ENCODE measurements at places on chromosomes 11 and 22.

GRCh38 chr11:9701799-9702198 lies 37.9 kb downstream of the SWAP70 start:
- no peak for DNase-seq

DNA sequence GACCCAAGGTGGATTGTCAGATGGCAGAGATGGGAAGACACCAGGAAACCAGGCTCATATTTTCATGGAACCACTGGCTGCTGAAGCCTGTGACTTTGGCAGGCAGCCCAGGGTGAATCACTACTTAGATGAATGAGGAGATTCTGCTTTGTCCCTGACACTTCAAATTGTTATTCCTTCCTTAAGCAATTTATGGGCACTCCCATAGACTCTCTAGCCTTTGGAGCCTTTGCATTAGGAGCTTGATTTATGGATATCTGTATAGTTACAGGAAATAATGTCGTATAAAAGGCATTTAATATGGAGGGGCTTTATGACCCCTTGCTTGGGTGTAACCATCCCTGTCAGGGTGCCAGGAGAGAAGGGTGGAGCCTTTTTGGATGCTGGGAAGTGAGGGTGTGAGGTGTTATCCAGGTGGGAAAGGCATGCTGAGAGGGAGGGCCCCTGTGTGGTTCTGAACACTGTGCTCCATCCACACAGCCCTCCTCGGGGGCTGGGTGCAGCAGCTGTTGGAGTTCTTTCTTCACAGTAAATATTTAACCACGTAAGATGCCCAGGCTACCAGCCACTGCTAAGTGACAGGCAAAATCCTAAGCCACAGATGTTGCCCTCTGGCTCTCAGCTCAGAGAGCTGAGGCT lies 35.3 kb downstream of the IL18 start:
- peak; percentile 66 for DNase-seq

- no peak for DNase-seq
Observed at GRCh38 chr22:38715176-38715764, 9.5 kb downstream of the GTPBP1 start.

DNA sequence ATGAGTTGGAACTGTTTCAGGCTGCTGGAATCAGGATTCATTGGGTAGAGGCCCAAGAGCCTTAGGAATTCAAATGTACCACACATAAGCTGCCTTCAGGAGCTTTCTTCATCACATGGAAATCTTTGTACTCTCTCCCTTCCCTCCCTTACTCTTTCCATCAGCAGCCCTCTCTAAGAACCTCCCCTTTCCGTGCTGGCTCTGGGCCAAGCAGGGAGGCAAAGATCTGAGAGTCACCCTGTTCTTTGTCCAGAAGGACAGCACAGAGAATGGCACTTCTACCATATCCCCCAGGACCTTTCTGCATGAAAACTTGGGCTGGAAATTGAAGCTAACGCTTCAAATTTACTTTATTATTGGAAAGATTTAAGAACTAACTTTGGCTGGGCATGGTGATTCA lies 20.7 kb upstream of the TPBGL start:
- DNase-seq, result no peak

DNA sequence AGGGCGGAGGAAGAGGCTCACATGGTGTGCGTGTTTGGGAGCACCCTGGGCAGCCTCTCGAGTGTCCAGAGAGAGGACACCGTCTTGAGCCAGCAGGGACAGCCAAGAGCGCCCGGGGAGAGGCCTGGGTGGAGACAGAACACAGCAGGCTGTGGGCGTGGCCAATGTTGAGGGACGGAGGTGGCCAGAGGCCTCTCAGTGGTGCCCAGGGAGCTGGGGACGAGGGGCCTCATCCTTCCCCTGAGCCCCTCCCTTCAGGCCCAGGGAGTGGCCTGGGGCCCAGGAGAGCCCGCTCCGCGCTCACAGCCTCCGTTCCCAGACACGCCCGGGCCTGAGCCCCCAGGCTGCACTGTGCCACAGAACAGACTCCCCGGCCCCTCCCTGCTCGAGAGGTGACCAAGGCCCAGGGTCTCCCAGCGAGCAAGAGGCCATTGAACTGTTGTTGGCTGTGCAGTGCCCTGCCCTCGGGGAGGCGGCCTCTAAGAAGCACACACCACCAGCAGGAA lies 48.4 kb downstream of the CDKN1C start:
- no peak for DNase-seq

- no peak for DNase-seq
Observed at GRCh38 chr22:18033204-18033998, 9.0 kb upstream of the MICAL3 start.

DNA sequence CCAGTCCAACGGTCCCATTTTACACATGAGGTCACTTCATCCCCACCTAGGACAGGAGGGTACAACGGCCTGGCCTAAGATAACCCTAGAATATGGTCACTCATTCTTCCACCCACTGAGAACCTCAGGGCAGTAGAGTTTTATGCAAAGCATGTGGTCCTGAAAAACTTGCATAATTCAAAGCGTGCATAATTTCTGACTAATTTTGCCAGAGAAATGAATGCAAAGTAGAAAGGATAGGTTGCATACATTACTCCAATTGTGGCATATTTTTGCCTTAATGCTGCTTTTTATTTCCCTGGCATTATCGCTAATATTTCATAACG lies 32.5 kb upstream of the SLC35C1 start:
- no peak for DNase-seq

DNA sequence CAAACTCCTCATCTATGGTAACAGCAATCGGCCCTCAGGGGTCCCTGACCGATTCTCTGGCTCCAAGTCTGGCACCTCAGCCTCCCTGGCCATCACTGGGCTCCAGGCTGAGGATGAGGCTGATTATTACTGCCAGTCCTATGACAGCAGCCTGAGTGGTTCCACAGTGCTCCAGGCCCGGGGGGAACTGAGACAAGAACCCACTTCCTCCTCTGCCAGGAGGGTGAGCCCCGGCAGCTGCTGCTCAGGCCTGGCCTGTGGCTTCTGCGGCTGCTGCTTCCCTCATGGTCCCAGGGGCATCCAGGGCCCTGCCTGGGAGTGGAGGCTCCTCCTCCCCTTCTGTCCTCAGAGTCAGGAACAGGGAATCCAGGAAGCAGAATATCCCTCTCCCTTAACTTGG lies 98.4 kb downstream of the ZNF280B start:
- no peak for DNase-seq

- no peak for DNase-seq
Observed at GRCh38 chr11:61771195-61771894, 18.9 kb downstream of the MYRF start.

DNA sequence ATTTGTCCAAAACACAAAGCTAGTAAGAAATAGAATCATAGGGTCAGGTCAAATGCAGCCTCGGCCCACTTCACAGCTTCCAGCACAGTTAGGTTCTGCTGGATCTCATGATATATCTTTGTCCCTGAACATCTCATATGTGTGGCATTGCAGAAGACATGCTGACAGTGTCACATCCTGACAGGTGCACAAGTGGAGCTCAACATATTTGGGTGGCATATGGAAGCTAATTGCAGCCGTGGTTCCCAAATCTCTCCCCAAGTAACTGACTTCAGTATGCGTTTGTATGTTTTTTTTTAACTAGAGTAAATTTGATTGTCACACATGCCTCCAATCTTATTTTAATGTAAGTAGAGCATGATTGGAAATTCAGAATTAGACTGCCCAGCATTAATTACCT lies 33.4 kb downstream of the NAV2 start:
- DNase-seq, result no peak

DNA sequence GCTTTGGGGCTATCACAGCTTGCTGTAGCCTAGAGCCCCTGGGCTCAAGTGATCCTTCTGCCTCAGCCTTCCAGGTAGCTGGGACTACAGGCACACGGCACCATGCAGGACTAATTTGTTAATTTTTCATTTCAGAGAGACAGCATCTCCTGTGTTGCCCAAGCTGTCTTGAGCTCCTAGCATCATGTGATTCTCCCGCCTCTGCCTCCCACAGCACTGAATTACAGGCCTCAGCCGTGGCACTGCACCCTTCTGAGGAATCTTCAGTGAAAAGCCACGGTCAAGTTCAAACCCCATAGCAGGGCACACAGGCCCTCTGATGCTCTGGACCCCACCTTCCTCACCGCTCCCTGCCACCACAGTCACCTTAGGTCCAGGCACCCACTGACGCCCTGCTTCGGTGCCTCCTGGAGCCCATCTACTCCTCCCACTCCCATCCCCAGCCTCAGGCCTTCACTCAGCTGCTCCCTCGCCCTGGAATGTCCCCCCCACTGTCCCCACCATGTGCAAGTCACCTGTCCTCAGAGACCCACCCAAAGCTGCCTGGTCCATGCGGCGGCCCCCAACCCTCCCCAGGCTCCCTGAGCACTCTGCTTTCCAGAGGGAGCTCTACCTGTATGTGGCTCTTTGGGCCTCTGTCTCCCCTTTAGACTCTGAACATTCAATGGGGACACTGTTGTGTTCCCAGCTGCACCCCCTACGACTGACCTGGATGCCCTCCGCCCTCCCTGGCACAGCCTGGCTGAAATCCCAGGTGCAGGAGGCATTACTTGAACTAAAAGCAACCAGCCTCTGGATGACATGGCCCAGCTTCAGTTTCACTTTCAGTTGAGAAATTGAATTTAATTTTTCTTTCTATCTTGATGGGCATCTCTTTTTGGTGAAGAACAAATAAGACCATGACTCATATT lies 1.6 kb downstream of the APOL2 start:
- no peak for DNase-seq

DNA sequence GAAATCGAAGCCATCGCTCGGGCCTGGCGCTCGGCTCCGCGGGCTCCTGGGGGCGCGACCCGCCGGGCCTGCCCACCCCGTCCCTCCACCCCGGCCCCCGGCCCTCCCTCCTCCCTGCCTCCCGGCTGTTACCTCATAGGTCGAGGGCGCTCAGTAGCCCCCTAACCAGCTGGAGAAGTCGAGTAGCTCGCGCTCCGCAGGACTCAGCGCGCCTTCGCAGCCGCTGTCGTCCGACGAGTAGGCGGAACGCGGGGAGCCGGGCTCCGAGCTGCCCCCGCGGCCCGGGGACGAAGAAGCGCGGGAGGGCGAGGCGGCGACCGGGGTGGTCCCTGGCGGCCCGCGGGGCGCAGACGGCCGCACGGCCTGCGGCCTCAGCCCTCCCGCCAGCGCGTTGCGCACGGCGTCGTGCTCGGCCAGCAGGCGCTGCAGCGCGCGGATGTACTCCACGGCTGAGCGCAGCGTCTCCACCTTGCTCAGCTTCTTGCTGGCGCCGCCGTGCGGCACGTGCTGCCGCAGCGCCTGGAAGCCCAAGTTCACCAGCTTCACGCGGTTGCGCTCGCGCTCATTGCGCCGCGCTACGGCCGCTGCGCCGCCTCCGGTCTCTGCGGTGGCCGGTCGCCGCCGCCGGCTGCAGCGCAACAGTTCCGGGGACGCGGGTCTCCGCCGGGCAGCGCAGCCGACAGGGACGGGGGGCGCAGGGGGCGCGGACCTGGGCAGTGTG lies 627 bp downstream of the ASCL2 start:
- DNase-seq, result no peak

DNA sequence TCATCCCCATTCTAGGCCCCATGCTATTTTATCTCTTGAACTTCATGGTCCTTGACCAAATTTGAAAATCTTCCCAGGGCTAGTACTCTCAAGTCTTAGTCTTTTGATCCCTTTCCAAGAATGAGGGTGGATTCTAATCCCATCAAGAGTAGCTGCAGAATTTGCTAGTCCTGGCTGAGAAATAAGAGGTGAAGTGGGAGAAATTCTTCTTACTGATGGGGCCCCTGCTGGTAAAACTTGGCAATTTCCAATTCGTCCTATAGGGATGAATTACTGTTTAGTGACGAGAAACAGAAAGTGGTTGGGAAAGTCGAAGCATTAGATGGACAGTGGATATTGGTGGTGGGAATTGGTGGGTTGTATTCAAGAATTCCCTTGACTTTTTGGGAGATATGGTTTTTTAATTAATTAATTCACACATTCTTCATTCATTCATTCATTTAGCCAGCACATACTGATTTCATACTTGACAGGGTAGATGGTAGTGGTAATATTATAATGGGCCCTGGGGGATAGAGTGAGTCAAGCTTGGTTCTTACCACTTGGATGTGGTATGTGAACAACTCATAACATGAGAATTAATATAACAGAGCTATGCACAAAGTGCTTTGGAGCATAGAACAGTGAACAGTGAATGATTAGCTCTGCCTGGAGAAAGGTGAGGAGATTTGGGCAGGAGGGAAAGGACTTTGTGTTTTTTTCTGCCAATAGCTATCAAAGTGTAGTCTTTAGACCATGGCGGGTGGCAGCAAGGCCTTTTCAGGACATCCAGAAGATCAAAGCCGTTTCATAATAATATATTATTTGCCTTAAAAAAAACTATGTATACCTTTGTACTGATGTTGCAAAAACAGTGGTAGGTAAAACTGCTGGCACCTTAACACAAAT lies 103.8 kb downstream of the STIM1 start:
- no peak for DNase-seq

DNA sequence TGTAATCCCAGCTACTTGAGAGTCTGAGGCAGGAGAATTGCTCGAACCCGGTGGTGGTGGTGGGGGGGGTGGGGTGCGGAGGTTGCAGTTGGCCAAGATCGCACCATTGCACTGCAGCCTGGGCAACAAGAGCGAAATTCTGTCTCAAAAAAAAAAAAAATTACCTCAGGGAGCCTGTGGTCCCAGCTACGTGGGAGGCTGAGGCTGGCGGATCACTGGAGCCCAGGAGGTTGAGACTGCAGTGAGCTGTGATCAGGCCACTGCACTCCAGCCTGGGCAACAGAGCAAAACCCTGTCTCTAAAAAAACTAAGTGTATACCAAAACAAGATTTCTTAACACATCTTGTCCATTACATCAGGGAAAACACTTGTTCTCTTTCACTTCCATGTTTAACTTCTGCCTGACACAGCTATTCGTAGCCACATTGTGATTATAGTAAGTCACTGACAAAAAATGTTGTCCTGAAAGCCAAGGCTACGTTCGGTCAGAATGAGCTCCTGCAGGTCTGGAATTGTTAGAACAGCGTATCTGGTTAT lies 1.4 kb downstream of the TMEM80 start:
- no peak for DNase-seq

DNA sequence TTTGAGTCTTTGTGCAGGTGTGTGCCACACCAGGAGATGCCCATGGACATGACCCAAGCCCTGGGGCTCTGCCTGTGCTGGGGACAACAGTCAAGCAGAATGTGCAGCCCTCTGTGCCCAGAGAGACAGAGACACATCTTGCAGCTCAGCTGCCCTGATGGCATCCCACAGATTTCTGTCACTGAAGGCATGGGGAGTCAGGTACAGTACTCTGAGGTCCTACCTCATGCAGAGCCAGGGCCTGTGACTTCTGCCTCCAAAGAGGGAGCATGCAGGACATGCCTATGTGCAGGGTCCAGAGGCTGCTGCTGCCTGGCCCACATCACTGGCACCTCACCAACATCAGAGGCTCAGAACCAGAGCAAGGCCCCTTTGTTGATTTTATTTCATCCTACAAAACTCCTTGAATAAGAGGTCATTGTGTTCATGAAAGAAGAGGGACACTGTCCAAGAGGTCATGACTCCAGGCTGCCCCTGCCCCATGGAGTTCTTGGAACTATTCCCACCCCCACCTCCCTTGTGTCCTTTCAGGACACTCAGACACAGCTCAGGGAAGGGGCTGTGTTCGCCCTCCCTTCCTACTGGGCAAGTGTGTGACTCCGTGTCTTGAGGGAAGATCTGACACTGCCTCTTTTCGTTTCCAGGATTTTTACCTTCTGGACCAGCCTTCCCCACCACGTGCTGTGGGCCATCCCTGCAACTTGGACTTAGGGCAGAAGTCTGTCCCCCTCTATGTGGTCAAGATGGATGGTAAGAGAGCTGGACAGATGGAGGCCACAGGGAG lies 62.3 kb downstream of the BTG4 start:
- no peak for DNase-seq
